ENCODE measurements at places on chromosomes 7 and 10.

GRCh38 chr10:125722811-125723210 is 3.3 kb downstream of the EDRF1 start:
- no peak for DNase-seq

- peak; percentile 39 for DNase-seq
Observed at GRCh38 chr7:149126662-149127266, 640 bp upstream of the ZNF425 start.

GRCh38 chr7:140084142-140084655 is 21.4 kb upstream of the PARP12 start:
- DNase-seq = no peak

DNA sequence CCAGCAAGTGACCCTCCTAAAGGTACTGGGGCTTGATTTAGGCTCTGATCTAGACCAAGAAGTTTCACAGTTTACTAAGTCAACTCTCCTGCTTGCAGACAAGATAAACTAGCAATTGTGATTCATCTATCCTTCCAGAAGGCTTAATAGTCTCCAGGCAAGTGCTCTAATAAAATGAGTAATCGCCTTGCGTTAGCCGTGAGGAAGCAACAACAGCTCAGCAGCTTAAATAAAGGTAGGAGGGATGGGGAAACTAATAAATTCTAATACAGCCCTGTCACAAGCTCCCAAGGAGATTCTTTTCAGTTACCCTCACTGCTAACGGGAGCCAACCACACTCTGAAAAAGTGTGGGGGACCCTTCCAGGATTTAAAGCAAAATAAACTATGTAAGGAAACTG is 48.4 kb downstream of the FRMD4A start:
- no peak for DNase-seq

DNA sequence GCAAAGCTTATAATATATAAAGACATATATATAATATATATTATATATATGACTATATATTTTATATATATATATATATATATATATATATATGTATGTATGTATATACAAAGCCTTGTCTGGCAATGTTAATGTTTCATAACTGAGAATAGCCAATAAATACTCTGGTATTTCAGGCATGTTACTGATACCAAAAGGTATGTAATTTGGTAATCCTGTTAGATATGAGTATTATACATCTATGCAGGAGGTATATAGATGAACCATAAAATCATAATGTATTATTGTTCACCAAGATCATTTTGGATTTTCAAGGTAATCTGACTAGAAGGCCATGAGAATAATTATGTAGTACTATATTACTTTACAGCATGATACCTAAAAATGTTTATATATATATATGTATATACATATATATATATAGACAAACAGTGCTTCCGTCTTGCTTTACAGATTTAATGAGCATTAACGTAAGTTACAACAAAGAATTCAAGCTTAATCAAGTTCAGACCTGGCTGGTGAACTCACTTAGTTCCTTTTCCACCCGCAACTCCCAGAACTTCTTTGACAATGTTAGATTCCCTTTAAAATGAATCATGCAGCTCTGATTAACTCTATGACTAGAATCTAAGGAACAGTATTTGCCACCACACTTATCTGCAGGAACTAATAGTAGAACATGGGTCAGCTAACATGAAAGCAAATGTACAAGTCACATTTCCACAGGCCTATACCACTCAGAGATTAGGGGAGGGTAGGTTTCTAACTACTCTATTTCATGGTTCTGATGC is 82.7 kb downstream of the SLC25A13 start:
- DNase-seq = no peak

DNA sequence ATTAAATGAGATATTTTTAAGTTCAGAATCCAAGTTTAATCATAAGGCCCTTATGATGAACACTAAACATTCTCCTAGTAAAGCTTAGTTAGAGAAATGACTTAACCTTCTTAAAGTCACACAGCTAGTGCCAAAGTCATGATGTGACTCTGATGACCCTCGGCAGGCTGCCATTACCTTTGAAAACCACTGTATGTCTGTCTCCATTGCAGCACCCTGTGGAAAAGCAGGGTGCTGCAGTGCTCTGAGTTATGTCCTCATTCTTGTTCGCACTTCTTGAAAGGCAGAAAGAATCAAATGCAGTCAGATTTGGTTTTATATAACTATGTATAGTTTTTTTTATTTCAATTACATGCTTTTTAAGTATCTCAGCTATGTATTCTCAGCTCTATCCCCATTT is 105.0 kb downstream of the PHTF2 start:
- DNase-seq = no peak

GRCh38 chr10:78476844-78477243 is 443.2 kb downstream of the RPS24 start:
- no peak for DNase-seq

DNA sequence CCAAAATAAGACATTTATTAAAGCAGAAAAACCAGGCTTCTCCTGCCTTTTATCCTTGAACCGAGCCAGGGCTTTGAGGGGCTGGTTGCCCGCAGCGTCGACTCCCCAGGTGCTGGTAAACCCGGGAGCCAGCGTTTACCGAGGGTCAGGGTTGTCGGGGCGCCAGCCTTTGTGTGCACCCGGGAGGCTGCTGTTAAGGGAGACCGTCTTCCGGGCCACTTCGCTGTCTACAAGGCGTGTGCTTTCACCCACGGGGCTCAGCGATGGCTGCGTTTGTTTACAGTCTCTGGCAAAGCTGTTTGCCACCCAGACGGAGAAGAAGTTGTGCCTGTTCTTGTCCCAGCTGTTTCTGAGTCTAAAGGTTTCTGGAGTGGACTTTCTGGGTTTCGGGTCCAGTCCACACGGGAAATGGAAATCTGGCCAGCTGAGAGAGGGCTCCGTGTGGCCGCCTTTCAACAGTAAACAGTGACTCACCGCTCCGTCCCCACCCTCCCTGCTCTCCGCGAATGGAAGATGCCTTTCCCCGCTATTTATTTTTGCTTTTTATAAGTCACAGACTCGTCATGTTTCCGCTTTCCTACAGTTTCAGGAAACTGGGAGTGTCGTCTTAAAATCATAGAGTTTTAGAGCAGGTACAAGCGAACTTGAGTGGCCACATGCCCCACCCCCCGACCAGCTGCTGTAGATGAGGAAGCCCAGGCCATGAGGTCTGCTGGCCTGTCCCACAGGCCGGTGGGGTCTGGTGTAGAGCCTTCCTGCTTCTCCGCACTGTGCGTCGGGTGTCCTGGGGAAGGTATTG is 2.2 kb downstream of the MAFK start:
- peak; percentile 49 for DNase-seq

- DNase-seq = no peak
Observed at GRCh38 chr10:124624895-124625294, 119.3 kb downstream of the FAM53B start.

GRCh38 chr7:131124001-131124629 is 203.6 kb upstream of the MKLN1 start:
- no peak for DNase-seq

DNA sequence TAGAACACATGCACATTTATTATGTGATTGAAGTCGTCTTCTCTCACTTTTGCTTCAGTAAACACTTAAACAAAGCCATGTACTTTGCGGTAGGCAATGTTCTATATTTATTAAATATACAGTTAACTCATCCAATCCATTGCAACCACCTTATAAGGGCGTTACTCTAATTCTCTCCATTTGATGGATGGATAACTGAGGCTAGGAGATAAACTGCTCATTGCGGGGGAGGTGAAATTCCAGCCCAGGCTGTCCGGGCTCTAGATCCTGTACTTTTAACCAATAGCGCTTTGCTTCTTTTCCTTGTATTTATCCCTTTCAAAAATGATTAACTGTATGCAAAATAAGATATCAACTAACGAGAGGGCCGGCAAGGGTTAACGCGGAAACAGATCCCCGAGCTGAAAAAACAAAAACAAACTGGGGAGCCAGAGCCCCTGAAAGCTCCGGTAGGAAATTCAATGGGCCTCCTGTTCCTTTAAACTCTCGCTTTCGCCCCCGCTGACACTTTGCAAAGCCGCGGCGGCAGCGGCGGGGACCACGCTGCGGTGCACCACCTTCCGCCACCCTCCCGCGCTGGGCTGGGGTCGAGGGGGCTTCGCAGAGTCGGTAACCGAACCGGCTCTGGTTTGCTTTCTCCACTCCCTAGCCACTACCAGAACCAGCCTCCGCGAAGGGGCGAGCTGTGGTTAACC is 1.0 kb upstream of the PLXDC2 start:
- no peak for DNase-seq

DNA sequence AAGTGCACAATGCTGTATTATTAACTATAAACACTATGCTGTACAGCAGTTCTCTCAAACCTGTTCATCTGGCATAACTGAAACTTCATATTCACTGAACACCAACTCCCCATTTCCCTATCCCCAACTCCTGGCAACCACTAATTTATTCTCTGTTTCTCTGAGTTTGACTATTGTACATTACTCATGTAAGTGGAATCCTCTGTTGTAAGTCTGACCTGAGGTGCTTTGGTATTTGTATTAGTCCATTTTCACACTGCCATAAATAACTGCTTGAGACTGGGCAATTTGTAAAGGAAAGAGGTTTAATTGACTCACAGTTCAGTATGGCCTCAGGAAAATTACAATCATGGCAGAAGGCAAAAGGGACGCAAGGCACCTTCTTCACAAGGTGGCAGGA is 266.3 kb downstream of the PPP1R3A start:
- no peak for DNase-seq

GRCh38 chr10:111598433-111599059 is 521.7 kb downstream of the ADRA2A start:
- DNase-seq = peak; percentile 8

DNA sequence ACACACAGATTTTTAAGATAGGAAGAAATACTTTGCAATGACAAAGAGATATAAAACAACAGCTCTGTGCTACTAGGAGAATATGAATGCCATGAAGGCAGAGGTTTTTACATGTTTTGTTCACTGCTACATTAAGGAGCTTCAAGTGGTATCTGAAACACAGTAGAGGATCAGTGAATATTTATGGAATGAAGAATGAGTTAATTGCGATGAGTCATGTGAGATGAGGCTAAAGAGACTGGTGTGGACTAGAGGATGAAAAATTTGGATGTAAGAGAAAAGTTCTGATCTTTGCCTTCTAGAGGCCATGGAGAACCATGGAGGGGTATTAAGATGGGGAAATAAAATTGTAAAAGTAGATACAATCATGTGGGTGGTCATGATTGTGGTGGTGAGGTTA is 434.2 kb downstream of the PHTF2 start:
- DNase-seq = no peak

DNA sequence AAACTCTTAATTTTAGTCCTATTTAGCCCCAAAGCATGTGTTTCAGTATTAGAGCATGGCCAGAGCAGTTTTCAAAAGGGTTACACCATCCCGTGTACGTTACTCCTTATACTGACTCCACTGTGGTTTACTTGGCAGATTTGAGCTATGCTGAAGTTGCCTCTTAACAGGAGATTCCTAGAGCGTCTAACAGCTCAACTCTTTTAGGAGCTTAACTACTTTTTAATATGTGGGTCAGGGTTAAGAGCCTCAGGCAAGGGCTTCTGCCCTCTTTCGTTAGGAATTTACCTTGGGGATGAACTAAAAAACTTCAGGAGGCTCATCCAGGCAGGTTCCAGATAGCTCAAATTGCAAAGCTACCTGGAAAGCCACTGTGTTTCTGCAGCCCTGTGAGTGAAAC is 674.8 kb upstream of the C7orf33 start:
- no peak for DNase-seq

DNA sequence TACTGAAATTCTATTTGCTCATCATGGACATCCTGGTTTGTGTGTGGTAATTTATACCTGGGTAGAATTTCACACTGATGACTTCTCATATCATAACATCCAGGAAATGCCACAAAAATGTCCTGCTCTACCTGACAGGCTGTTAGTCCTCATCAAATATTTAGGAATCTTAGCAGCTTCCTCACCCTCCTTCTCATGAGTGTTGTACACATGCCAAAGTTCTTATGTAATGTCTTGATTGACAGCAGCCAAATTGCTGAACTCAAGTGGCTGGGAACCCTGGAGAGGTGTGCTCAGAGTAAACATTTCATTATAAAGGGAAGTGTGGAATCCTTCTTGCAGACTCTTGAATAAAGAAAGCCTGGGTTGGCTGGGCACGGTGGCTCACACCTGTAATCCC is 8.9 kb downstream of the EEPD1 start:
- DNase-seq = no peak

DNA sequence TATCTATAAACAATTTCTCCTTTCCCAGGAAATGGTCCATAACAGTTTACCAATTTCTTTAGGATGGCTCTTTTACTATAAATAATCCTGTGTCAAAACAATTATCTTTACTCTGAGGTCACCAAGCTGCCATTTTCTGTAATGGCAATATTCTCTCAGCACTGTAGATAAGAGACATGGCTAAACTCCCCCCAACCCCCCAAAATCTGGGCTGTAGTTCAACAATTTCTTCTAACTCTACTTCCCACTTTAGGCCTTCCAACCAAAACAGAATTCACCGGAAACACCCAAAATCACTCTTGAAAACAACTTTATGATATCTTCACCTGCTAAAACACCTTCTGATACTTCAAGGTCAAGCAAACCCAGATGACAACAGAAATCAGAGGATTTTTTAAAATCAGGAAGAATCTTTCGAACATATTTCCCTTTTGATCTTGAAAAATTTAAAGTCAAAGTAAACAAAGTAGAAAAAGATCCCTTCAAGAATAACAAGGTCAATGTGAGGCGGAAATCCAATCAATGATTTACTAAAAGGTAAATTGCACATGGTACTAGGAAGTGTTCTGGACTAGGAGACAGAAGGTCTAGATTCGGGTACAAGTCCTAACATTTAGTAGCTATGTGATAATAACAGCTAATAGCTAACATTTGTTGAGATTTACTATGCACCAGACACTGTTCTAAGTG is 176.8 kb downstream of the CPEB3 start:
- no peak for DNase-seq

DNA sequence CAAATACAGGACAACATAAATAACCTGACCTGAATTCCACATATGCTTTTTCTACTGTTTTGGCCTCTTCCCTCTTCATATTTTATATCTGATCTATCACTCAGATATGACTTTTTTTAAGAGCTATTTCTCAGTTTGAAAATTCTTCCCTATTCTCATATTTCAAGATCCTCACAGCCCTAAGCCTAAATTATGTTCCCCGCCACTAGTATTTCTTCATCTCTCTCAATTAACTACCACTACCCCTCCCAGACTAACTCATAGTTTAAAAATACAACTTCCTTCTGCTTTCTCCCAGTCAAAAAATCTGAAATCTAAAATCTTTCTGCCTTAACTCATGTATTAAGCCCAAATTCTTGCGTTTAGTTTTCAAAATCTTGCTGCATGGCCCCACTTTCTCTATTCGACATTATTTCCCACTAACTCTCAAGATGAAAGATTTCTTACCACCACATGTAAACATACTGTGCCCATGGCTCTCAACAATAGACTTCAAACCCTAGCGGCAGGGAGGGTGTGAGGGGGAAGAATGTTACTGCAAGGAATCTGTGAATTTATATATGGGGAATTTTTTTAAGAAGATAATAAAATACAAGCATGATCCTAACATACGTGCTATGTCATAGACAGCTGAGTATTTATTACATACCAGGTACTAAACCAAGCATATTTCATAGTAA is 64.6 kb downstream of the TFEC start:
- no peak for DNase-seq

- no peak for DNase-seq
Observed at GRCh38 chr10:118572256-118573041, 23.0 kb downstream of the PRLHR start.

- DNase-seq = no peak
Observed at GRCh38 chr10:44261710-44262455, 123.0 kb downstream of the CXCL12 start.
